SJSA1 (cell line): ENCODE measurements at places on chromosomes 1 and 21. TPM values are rescaled to one million over a fixed set of nuclear protein-coding genes. Genes with fewer than 3 reads are reported as not detected.

DNA sequence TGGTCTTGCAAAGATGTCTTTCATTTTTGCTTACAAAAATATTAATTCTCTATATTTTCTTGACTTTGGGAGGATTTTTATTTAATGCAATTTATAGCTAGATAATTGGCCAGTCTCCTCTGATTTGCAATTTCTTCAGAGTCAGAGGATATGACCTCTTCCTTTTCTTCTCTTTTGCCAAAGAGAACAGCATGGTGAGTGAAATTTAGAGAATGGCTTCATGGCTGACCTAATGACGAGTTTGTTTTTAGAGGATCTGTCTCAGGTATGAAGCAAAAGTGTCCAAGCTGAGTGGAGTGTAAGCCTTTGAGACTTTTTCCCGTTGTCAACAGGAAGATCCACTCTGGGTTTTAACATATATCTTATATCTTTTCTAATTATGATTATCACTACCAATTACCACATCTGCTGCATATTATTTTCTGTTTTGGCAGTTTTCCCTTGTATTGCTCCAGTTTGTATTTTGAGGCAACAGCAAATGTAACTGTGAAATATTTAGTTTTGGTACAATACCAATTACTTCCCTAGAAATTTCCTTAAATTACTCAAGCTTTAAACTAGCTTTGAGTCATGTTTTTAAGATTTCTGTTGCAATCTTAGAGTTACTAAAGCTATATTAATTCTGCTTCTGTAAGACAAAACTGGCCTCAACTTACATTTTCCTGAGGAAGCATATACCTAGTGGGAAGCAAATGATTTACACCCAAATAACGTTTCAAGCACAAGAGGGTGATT, 332.8 kb upstream of the ZRANB2 start:
- no peak overlapping the region for H3K4me3 ChIP-seq
- no peaks in the 10 kb centered on the region for H3K36me3 ChIP-seq
- H3K27ac ChIP-seq: no peak overlapping the region

DNA sequence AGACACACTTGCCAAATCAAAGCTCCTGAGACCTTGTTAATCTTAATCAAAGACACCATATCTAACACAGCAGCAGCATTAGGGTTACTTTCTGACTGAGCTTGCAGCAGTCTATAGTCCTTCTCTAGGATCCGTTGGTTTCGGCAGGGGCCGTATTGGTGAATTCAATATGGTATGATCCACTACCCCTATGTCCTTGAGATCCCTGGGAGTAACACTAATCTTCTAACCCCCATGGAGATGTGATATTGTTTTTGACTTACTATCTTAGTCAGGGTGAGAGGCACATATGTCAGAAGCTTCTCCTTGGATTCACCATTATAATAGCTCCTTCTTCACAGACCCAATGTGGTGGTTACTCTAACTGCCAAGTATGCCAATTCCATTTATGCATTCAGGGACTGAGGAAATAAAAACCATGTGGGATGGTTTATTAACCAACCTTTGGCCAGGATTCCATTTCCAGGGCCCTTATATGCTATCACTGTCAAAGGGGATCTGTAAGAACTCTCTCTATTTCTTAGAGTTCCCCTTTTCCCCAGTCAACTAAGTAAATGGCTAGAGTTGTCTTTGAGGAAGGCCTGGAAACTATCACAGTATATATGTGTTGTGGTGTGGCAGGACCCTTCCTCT, 673.6 kb upstream of the USP24 start:
- DNase-seq: no peak
- H3K27ac ChIP-seq: no peak overlapping the region
- no peaks in the 10 kb centered on the region for H3K4me1 ChIP-seq
- H3K36me3 ChIP-seq: no peaks in the 10 kb centered on the region
- H3K27me3 ChIP-seq: no peaks in the 10 kb centered on the region

DNA sequence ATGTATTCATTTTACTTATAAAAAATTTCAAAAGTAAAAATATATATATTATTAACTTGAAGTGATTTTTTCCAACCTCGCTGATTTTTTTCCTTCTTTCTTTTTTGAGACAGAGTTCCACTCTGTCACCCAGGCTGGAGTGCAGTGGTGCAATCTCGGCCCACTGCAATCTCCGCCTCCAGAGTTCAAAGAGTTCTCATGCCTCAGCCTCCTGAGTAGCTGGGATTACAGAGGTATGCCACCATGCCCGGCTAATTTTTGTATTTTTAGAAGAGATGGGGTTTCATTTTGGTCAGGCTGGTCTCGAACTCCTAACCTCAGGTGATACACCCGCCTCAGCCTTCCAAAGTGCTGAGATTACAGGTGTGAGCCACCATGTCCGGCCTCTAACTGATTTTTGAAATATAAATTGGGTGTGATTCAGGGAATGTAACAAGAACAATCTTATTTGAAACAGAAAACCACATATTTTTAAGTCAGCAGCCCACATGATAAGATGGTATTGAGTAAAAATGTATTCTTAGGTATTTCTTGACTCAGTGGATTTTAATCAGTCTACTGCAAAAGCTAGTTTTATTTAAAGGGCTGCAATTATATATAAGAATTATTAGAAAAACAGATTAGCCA, 30.0 kb downstream of the ZBTB8B start:
- H3K4me3 ChIP-seq: no peak overlapping the region
- no peak overlapping the region for H3K27ac ChIP-seq
- H3K27me3 ChIP-seq: no peaks in the 10 kb centered on the region
- no peak for DNase-seq
- peaks cover 3% of the 10 kb centered on the region; the same call in 1 of the 2 replicates for H3K4me1 ChIP-seq

GRCh38 chr1:55635856-55636255, 420.7 kb upstream of the USP24 start:
- H3K27me3 ChIP-seq: no peaks in the 10 kb centered on the region
- H3K4me3 ChIP-seq: no peak overlapping the region
- peaks cover 1% of the 10 kb centered on the region for H3K4me1 ChIP-seq

GRCh38 chr1:228472655-228473054, 14.5 kb upstream of the RNF187 start:
- H3K4me1 ChIP-seq: peaks cover 7% of the 10 kb centered on the region; the same call in 1 of the 2 replicates
- no peaks in the 10 kb centered on the region for H3K36me3 ChIP-seq
- H3K4me3 ChIP-seq: no peak overlapping the region
- no peak overlapping the region for H3K27ac ChIP-seq

- H3K36me3 ChIP-seq: no peaks in the 10 kb centered on the region
- no peaks in the 10 kb centered on the region for H3K27me3 ChIP-seq
- no peak overlapping the region for H3K27ac ChIP-seq
- no peaks in the 10 kb centered on the region for H3K4me1 ChIP-seq
- no peak overlapping the region for H3K4me3 ChIP-seq
These were observed 24.7 kb downstream of the APCS start for GRCh38 chr1:159612211-159612885.

KLHDC8A gene
- total RNA-seq: not detected in 2 replicates

FMOD gene
- 0.66 and 0.87 TPM in 2 replicates for total RNA-seq
